ENCODE measurements at places on chromosomes 6 and 20. TPM values are rescaled to one million over a fixed set of nuclear protein-coding genes. Genes with fewer than 3 reads are reported as not detected.

DNA sequence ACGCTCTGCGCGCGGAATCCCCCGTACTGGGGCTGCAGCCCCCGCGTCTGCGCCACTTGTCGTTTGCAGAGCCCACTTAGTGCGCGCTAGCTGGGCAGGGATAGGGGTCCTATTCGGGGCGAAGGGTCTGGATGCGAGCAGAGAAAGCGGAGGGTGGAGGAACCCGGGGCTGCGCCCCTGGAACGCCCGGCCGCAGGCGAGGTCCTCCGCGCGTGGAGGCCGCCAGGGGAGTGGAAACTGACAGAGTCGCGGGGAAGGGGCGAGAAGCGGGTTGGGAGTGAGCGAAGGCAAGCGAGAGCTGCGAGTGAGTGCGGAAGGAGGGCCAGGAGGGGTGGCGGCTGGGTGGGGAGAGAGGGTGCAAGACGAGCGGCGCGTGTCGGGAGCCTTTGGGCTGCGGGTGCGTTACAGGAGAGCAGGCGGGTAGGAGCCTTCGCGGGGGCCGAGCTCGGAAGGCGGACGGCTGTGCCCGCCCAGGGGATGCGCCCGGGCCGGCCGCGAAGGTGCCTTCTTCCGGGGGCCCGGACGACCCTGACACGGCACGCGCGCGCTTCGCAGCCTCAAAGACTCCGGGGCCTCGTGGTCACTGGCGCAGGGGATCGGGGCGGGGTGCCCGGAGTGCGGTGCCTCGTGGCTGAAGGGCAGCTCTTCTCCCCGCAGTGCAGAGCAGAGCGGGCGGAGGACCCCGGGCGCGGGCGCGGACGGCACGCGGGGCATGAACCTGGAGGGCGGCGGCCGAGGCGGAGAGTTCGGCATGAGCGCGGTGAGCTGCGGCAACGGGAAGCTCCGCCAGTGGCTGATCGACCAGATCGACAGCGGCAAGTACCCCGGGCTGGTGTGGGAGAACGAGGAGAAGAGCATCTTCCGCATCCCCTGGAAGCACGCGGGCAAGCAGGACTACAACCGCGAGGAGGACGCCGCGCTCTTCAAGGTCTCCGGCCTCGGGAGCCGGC is 1.2 kb downstream of the IRF4 start:
- peak overlapping the region; percentile 85 for H3K27ac ChIP-seq
- H3K27me3 ChIP-seq, result peaks cover 18% of the 10 kb centered on the region
- H3K4me1 ChIP-seq, result peaks cover 61% of the 10 kb centered on the region
- DNase-seq, result no peak
- H3K36me3 ChIP-seq, result peaks cover 29% of the 10 kb centered on the region

DNA sequence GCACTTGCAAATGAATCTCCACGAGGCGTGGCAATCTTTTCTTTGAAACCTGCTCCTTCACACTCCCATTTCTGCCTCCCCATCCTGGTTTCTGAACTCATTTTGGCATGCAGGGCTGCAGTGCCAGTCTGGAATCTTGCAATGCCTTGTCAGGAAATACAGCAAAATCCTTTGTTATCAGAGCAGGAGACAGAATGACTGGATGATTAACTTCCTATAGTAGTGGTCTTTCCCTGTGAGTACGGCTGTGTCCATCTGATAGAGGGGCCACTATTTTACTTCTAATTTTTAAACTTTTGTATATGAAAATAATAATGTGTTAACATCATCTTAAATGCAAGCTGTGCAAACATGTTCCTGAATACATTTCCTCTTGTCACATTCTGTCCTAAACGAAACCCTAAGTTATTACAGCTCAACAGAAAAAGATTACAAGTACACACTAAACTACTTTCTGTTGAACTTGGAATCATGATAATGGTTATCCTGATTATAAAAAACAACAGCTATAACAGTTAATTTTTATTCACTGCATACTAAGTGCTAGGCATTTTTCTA is 140.2 kb downstream of the KIF13A start:
- no peaks in the 10 kb centered on the region for H3K4me1 ChIP-seq
- no peak for DNase-seq
- H3K27ac ChIP-seq, result no peak overlapping the region
- no peaks in the 10 kb centered on the region for H3K27me3 ChIP-seq
- H3K36me3 ChIP-seq, result no peaks in the 10 kb centered on the region
- H3K4me3 ChIP-seq, result no peak overlapping the region

GRCh38 chr6:130955755-130956154 is 107.3 kb downstream of the EPB41L2 start:
- no peaks in the 10 kb centered on the region for H3K27me3 ChIP-seq
- no peaks in the 10 kb centered on the region for H3K36me3 ChIP-seq
- no peaks in the 10 kb centered on the region for H3K4me1 ChIP-seq
- H3K4me3 ChIP-seq, result no peak overlapping the region
- DNase-seq, result no peak

DNA sequence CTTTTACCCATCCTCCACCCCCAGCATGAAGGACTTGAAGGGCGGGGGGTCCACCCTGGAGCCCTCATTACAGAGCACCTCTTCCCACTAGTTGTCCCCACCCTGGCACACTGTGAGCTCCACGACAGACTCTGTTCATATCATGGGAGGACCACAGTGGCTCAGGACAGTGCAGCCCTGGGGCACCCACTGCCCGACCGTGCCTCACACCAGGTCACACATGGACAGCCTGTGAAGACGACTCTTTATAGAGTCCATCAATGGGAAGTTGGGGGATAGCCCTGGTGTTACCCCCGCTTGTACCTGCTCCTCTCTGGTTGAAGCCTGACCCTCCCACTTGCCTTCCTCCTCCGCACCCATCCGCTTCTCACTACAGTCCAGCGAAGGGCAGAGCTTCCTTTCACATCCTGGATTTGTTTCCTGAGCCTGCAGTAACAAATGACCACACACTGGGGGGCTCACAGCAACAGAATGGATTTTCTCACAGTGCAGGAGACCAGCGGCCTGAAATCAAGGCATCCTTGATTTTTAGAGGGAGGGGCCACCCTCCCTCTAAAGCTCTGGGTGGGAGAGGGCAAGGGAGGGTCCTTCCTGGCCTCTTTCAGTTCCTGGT is 15.5 kb downstream of the ZNF831 start:
- no peak for DNase-seq
- H3K4me1 ChIP-seq, result peaks cover 89% of the 10 kb centered on the region
- peaks cover 6% of the 10 kb centered on the region for H3K36me3 ChIP-seq
- H3K27me3 ChIP-seq, result no peaks in the 10 kb centered on the region
- peak overlapping the region; percentile 95 for H3K27ac ChIP-seq

DNA sequence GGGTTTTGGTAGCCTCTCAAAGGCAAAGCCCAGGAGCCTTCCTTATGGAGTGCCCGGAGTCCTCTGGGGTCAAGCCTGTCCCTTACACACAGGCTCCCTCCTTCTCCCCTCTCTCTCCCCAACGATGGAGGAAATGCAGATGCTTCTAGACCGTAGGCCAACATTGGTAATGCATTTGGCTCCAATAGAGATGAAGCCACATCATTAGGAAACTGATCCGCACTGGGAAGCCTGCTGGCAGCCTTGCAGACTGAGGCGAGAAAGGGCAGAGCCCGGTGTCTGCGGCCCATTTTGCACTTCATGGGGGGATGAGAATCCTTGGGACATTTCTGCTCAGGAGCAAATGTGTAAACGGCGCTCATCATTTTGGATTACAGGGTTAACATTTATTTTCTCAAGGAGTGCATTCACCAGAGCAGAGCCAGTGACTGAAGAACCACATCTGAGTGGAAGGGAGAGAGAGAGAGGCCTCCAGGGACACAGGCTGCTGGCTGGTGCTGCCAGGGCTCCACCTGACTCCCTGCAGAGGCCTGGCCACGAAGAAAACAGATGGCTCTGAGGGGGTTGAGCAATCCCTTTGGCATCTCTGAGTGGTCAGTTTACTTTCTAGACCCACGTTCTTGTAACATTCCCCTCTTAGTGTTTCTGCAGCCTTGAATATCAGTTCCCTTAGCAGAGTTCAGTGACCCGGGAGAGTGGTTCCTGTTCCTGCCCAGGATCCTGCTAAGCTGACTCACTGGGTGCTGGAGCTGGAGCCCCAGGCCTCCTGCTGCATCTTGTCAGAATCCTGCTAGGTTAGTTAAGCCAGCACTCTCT is 4.4 kb upstream of the CST3 start:
- H3K4me3 ChIP-seq, result no peak overlapping the region
- H3K36me3 ChIP-seq, result no peaks in the 10 kb centered on the region
- no peak overlapping the region for H3K27ac ChIP-seq
- no peak for DNase-seq

GRCh38 chr6:91710342-91710741 is 1123.5 kb upstream of the MAP3K7 start:
- no peak for DNase-seq
- H3K36me3 ChIP-seq, result no peaks in the 10 kb centered on the region
- no peak overlapping the region for H3K4me3 ChIP-seq
- no peaks in the 10 kb centered on the region for H3K27me3 ChIP-seq
- no peak overlapping the region for H3K27ac ChIP-seq

- no peak for DNase-seq
- H3K27ac ChIP-seq, result no peak overlapping the region
- no peaks in the 10 kb centered on the region for H3K27me3 ChIP-seq
- H3K4me3 ChIP-seq, result no peak overlapping the region
Measured at GRCh38 chr20:41245086-41245707, 72.3 kb downstream of the ZHX3 start.

CARMIL1 gene
- total RNA-seq, result 0.56 TPM

GRCh38 chr6:143952947-143953701 is 54.9 kb downstream of the PLAGL1 start:
- no peak overlapping the region for H3K27ac ChIP-seq
- H3K4me3 ChIP-seq, result no peak overlapping the region

DNA sequence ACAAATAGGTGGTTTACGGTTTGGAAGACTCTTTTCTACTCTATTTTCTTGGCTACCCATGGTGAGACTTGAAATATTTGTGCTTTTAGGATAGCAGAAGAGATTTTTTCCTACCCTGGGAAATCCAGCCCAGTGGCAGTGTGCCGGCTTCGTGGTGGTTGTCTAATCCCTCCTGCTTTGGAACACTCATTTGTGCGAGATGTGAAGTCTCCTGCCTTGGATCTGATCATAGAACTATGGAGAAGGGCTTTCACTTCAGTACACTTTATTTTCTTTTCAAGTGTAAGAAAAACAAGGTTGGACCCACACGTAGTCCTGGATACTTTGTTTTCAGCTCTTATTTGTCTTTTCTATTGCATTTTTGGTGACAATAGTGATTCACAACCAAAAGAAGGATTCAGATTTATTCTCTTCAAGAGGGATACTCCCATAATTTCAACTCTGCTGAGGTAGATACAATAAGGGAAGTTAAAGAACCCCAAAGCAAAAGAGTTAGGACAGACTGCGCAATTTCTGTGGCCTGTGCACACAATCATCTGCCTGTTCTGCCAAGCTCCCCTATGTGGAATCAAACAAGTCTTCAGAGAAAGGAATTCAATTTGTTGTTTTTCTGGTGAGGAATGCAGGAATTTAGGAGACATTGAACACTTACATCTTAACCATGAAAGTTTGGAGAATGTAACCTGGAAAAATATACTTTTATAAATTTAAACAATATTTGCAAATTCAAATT is 413.2 kb downstream of the GJA1 start:
- H3K27ac ChIP-seq, result no peak overlapping the region
- H3K4me3 ChIP-seq, result no peak overlapping the region
- DNase-seq, result no peak

DNA sequence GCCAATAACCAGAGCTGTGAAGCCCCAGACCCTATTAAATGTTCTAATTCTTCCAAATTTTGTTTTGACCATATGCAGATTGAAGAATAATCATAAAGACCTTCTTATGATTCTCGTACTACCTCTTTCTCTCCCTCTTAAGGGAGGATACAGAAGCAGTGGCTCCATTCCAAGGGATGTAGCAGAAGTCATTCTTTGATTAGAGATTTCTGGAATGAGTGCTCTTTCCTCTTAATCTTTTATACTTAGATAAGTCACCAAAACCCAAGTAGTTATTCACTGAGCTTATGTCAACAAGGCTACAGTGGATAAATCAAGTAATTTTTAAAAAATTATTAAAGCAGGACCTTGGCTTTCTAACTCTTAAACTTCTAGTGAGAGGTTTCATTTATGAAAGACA is 266.0 kb upstream of the STXBP5 start:
- H3K4me3 ChIP-seq, result no peak overlapping the region
- H3K27ac ChIP-seq, result no peak overlapping the region
- DNase-seq, result no peak
- H3K27me3 ChIP-seq, result no peaks in the 10 kb centered on the region

DNA sequence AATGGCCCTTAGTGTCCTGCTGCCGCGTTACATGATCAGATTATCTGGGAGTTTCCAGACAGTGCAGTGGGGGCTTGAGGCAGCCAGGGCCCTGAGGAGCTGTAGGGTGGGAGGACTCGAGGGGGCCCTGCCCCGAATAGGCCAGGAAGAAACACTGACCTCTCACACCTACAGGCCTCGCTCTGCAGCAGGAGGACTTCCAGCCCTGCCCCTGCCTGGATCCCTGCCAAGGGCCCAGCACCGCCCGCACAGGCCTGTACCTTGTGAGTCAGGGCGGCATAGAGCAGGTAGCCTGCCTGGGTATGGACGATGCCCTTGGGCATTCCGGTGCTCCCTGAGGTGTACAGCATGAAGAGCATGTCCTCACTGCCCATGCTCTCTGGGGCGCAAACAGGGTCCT is 30.1 kb upstream of the APMAP start:
- H3K4me3 ChIP-seq, result no peak overlapping the region
- no peaks in the 10 kb centered on the region for H3K36me3 ChIP-seq
- H3K4me1 ChIP-seq, result peaks cover 10% of the 10 kb centered on the region
- DNase-seq, result no peak
- no peaks in the 10 kb centered on the region for H3K27me3 ChIP-seq

COL12A1 gene
- total RNA-seq, result not detected

CD40 gene
- total RNA-seq, result 32.7 TPM

HLA-DPB1 gene
- total RNA-seq, result 93.6 TPM

PACRG gene
- total RNA-seq, result not detected

TRIM10 gene
- total RNA-seq, result not detected

DNA sequence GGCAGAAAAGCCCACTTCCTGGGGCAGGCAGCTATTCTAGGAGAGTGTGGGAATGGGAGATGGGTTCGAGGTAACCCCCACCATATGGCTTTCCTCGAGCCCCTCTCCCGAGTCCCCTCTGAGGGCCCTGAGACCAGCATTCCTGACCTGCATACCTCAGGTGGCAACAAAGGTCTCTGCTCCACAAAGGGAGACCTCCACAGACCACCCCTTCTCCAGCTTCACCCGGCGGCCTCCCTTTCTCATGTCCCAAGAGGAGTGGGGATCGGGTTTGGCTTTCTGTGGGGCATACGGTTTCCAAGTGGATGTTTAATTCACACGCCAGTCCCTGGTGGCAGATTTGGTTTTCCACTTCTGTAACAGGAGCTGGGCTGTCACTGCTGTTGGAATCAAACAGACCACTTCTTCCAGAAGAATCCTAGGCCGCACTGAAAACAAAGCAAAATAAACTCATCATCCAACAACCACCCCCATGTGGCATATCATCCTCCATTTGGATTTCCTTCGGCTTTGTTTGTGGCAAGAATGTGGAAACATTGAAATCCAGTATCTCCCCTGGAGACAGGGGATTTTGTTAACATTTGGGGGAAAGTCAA is 83.2 kb downstream of the DLL1 start:
- DNase-seq, result no peak
- H3K4me3 ChIP-seq, result no peak overlapping the region
- H3K36me3 ChIP-seq, result peaks cover 13% of the 10 kb centered on the region

- H3K4me3 ChIP-seq, result no peak overlapping the region
- no peak overlapping the region for H3K27ac ChIP-seq
- H3K36me3 ChIP-seq, result no peaks in the 10 kb centered on the region
- H3K27me3 ChIP-seq, result no peaks in the 10 kb centered on the region
- peaks cover 8% of the 10 kb centered on the region for H3K4me1 ChIP-seq
Measured at GRCh38 chr6:26215585-26216358, 128.5 kb downstream of the HFE start.

EFCAB8 gene
- 0.78 TPM for total RNA-seq

GRCh38 chr6:158793432-158793831 is 25.7 kb downstream of the EZR start:
- no peak overlapping the region for H3K4me3 ChIP-seq
- no peak overlapping the region for H3K27ac ChIP-seq
- no peak for DNase-seq
- H3K27me3 ChIP-seq, result no peaks in the 10 kb centered on the region
- H3K4me1 ChIP-seq, result peaks cover 62% of the 10 kb centered on the region

Data from natural killer cell treated with Interleukin-12 subunit alpha and Interleukin-12 subunit beta and Interleukin-15 and Interleukin-18, amount 100 ng/mL, for 72 hours (primary cell).